GM23338 (cell line): ENCODE measurements at places on chromosomes 11 and 22. TPM values are rescaled to one million over a fixed set of nuclear protein-coding genes. Genes with fewer than 3 reads are reported as not detected.

DNA sequence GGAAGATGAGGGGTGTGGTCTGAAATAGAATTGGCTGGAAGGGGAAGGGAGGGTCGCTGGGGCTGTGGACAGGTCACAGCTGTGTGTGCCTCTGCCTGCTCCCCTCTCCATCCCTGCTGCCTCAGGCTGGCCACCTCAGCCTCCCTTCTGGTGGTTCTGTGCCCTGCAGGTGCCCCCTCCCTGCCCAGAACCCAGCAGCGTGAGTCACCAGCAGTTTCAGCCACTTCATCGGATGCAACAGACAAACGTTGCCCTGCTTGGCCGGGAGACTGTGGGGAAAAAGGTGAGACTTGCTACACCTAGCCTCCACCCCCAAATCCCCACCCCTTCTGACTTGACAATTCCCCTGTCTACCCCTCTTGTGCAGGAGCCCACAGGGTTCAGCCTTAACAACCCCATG is 21.8 kb upstream of the LRRC10B start:
- no peak overlapping the region for H3K27ac ChIP-seq
- no peak overlapping the region for H3K4me3 ChIP-seq
- H3K27me3 ChIP-seq: no peaks in the 10 kb centered on the region
- H3K36me3 ChIP-seq: no peaks in the 10 kb centered on the region

Gene PRR33
- total RNA-seq: 0.04 TPM in 1 of 2 replicates, not detected in the other

DNA sequence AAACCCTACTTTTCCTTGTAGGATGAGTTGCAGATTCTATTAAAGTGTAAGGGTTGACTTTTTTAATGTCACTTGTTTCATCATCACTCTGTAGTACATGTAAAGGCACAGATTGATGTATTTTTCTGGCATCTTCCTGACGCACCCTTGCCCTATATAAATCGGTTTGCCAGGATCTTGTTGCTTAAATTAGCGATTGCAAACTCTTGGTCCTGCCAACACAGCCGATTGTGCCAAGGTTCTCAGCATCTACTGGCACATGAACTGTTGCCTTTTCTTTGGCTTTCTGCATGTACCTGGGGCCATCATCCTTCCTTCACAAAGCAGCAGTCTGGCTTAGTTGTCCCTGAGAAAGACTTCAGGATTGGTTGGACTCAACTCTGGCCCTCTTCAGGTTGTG is 7.5 kb upstream of the LIN7C start:
- H3K36me3 ChIP-seq: no peaks in the 10 kb centered on the region
- H3K27ac ChIP-seq: no peak overlapping the region
- no peak for DNase-seq
- no peak overlapping the region for H3K4me3 ChIP-seq
- no peaks in the 10 kb centered on the region for H3K27me3 ChIP-seq

GRCh38 chr11:86435711-86436110 is 61.0 kb downstream of the CCDC81 start:
- no peaks in the 10 kb centered on the region for H3K27me3 ChIP-seq
- H3K4me1 ChIP-seq: no peaks in the 10 kb centered on the region
- no peak overlapping the region for H3K4me3 ChIP-seq
- no peak overlapping the region for H3K27ac ChIP-seq
- no peak for DNase-seq
- H3K36me3 ChIP-seq: no peaks in the 10 kb centered on the region

DNA sequence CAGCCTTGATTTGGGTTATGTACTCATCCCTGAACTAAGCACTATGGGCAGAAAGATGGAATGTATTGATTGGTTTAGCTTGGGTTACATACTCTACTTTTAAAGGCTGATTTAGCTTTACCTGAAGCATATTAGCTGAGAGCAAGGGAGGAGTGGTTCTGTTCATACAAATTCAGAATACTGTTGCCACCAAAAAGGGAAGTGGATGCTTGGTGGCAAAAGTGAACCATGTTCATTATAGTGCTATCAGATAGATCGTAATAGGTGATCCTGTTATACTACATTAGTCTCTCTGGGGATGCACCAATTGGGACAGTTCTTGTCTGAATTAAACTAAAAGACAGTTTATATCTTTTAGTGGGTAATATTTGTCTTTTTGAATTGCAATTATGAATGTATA is 44.5 kb upstream of the RRM1 start:
- H3K4me3 ChIP-seq: no peak overlapping the region
- H3K27me3 ChIP-seq: no peaks in the 10 kb centered on the region
- no peak for DNase-seq
- H3K36me3 ChIP-seq: no peaks in the 10 kb centered on the region

Gene IPO7
- total RNA-seq: 271 and 328 TPM in 2 replicates

Gene KCNK4
- 1.0 TPM in 1 of 2 replicates, not detected in the other for total RNA-seq

DNA sequence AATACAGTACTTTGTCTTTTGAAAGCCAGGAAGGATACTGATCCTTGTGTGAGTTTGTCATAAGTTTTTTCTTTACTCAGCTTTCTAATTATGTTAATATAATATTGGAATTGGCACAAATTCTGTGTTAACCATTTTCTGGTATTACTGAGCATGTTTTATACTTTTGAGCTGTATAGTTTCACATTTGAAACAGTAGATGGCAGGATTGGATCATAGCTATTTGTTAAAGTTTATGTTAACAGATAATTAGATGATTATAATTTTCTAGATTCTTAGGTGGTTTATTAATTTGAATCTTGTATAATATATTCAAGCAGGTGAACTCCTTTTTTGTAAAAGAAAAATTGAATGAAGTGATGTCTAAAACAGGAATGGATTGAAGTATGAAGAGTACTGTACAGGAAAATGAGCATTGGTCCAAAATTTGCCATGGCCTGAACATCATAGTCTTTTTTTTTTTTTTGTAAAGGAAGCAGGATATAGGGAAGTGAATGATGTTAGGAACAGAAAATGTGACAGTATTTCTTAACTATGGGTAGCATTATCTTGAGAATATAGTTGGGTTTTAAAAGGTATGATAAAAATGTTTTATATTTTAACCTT is 102.0 kb downstream of the CYP2R1 start:
- no peaks in the 10 kb centered on the region for H3K4me1 ChIP-seq
- no peak overlapping the region for H3K4me3 ChIP-seq
- H3K36me3 ChIP-seq: no peaks in the 10 kb centered on the region
- no peak overlapping the region for H3K27ac ChIP-seq
- DNase-seq: no peak

GRCh38 chr22:38258895-38259294 is 13.9 kb downstream of the TMEM184B start:
- DNase-seq: no peak
- no peaks in the 10 kb centered on the region for H3K27me3 ChIP-seq
- H3K4me1 ChIP-seq: peaks cover 23% of the 10 kb centered on the region
- H3K4me3 ChIP-seq: no peak overlapping the region

Gene TRIM48
- not detected in 2 replicates for total RNA-seq

DNA sequence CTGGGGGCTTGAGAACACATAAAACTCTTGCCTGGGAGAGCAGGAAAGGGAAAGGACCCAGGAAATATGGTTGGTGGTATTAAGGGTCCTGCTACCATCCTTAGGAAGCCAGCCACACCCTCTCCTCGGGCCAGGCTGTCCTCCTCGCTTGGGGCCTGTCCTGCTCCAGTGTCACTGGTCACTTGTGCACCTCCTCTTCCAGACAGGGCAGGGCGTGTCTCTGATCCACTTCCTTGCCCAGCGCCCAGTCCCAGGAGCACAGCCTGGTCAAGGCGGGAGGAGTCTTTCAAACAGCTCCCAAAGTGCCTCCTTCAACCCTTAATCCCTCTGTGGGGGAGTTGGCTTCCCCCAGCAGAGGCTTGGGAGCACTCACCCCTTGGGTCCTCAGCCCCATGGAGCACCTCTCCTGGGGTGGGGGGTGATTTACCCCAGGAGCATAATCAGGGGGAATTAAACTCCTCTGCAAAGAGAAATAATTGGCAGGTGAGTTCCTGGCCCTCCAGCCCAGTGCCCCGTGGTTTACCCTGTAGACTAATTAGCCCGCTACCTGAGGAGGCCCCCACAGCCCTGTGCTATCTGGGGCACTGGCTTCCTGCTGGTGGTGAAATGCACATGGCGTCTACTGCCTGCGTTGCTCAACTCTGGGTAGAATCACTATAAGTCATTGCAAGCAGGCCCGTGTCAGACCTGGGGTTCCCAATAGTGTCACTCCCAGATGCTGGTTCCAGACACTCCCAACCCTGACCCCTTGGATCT is 8.0 kb downstream of the TMPRSS6 start:
- no peaks in the 10 kb centered on the region for H3K27me3 ChIP-seq
- H3K4me1 ChIP-seq: no peaks in the 10 kb centered on the region
- no peaks in the 10 kb centered on the region for H3K36me3 ChIP-seq
- no peak overlapping the region for H3K4me3 ChIP-seq
- no peak overlapping the region for H3K27ac ChIP-seq

DNA sequence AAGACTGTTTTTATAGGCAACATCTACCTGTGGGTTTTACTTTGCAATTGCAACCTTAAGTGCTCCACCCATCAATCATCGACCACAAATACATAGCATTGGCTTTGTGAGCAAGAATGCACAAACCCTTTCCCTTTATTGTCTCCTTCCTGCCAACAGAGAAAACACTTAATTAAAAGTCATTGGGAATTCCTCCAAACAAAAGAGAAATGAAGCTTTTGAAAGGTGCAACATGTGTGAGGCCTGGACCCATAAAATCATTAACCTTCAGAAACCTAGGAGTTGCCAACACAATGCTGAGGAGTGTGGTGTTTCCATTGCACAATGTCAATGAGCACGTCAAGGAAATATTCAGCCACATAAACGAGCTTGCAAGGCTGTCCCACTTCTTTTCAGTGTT is 223.2 kb downstream of the BLID start:
- peaks cover 22% of the 10 kb centered on the region; the same call in 1 of the 2 replicates for H3K4me1 ChIP-seq
- H3K27me3 ChIP-seq: no peaks in the 10 kb centered on the region
- DNase-seq: no peak
- H3K27ac ChIP-seq: no peak overlapping the region

Gene NCAPH2
- 76.1 and 77.5 TPM in 2 replicates for total RNA-seq

- peak; percentile 40 for DNase-seq
- no peaks in the 10 kb centered on the region for H3K36me3 ChIP-seq
- peak overlapping the region; percentile 68 for H3K4me3 ChIP-seq
- H3K4me1 ChIP-seq: peaks cover 9% of the 10 kb centered on the region
- H3K27me3 ChIP-seq: peaks cover 51% of the 10 kb centered on the region
These were observed 6.4 kb downstream of the ELFN2 start for GRCh38 chr22:37420686-37421467.

DNA sequence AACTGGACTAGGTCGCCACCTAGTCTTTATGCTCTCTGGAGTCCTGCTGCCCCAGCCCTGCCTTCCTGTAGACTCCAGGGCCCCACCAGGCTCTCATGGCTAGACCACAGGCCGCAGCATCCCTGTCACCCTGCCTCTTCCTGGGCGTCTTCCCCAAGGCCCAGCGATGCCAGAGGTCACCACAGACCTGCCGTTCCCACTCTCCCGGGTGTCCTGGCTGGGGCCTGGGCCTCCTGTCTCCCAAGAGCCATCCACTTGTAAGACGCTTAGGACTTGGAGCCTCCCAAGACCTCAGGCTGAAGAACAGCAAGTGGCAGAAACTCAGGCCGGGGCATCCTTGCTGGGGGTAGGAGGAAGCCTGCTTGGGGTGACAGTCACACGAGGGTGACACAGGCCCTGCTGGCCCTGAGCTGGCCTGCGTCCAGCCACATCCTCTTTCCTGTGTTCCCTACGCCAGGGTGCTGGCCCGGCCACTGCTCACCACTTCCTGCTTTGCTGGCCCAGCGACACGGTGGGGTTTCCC is 2.0 kb upstream of the TCIRG1 start:
- no peaks in the 10 kb centered on the region for H3K27me3 ChIP-seq
- no peak overlapping the region for H3K4me3 ChIP-seq
- 0 out of 2 replicates have a peak overlapping the region, but pooled peaks have one; percentile 32 for H3K27ac ChIP-seq

DNA sequence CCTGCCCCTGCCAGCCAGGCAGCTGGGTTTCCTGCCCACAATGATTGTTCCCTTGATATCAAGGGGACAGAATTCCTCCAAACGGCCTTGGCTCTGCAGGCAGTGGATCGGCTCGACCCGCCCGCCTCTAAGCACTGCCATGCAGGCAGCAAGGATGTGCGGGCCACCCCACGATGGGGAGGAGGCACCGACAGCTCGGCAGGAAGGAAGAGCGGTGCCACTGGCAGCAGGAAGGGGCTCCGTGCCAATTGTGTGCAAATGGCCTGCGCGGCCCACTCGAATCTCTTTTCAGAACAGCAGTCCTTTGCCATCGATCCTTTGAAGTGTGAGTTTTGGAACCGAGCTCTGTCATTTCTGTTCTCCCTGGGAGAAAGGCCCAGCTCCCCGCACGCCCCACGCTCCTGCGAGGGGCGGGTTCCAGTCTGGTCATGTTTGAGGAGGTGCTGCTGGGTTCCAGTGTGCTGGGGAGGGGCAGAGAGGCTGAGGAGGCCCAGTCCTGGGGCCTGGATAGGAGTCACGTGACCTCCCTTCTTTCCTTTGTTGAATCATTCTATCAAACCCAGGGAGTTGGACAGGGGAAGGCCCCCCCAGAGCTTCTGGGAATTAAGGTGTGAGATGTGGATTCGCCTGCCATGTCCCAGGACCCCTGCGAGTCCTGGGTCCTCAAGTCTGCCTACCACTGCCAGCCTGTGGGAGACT is 406.0 kb downstream of the CTTN start:
- no peaks in the 10 kb centered on the region for H3K4me1 ChIP-seq
- H3K4me3 ChIP-seq: no peak overlapping the region
- no peaks in the 10 kb centered on the region for H3K27me3 ChIP-seq
- H3K27ac ChIP-seq: no peak overlapping the region

- no peaks in the 10 kb centered on the region for H3K36me3 ChIP-seq
- H3K4me3 ChIP-seq: no peak overlapping the region
- H3K4me1 ChIP-seq: no peaks in the 10 kb centered on the region
- no peaks in the 10 kb centered on the region for H3K27me3 ChIP-seq
These were observed 184.0 kb upstream of the TBCEL start for GRCh38 chr11:120839846-120840402.

DNA sequence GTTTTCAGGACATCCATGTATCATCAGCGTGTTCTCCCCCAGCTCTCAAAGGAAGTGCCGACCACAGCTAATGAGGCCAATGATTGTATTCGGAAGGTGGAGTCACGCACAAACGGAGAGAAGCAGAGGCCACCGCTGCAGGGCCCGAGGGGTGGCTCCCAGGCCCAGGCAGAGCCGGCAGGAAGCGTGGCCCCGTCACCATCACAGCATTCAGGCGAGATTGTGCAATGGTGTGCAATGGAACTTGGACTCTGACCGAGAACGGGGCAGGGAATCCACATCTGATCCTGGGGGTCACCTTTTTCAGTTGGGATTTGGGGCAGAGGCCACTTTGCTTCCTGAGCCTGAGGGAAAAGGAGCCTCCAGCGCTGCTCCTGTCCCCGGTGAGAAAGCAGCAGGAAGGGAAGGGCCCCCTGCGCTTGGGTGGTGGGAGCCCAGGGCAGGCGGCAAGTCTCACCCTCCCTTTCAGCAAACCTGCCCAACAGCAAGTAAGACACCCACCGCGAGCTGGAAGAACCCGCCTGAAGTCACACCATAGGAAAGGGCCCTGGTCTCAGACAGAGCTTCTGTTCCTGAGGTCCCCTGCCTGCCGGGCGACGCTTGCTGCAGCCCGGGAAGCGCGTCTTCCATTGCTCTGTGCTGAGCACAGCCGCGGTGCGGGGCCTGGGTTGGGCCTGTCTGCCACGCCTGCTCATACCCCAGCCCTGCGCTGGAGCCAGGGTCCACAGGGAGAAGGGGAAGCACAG is 1430.7 kb downstream of the BRD1 start:
- DNase-seq: peak; percentile 6
- no peaks in the 10 kb centered on the region for H3K4me1 ChIP-seq
- no peak overlapping the region for H3K4me3 ChIP-seq
- H3K27me3 ChIP-seq: no peaks in the 10 kb centered on the region
- no peak overlapping the region for H3K27ac ChIP-seq

GRCh38 chr11:83282084-83282716 is 4.0 kb downstream of the CCDC90B start:
- H3K27ac ChIP-seq: no peak overlapping the region
- peaks cover 14% of the 10 kb centered on the region for H3K36me3 ChIP-seq

GRCh38 chr11:64268893-64269539 is 15.4 kb downstream of the BAD start:
- peak overlapping the region; percentile 81 for H3K27ac ChIP-seq
- H3K4me1 ChIP-seq: peaks cover 11% of the 10 kb centered on the region; the same call in 1 of the 2 replicates
- DNase-seq: peak; percentile 53
- H3K27me3 ChIP-seq: no peaks in the 10 kb centered on the region
- peak overlapping the region; percentile 73 for H3K4me3 ChIP-seq
